ENCODE measurements at places on chromosomes 2 and 18.

DNA sequence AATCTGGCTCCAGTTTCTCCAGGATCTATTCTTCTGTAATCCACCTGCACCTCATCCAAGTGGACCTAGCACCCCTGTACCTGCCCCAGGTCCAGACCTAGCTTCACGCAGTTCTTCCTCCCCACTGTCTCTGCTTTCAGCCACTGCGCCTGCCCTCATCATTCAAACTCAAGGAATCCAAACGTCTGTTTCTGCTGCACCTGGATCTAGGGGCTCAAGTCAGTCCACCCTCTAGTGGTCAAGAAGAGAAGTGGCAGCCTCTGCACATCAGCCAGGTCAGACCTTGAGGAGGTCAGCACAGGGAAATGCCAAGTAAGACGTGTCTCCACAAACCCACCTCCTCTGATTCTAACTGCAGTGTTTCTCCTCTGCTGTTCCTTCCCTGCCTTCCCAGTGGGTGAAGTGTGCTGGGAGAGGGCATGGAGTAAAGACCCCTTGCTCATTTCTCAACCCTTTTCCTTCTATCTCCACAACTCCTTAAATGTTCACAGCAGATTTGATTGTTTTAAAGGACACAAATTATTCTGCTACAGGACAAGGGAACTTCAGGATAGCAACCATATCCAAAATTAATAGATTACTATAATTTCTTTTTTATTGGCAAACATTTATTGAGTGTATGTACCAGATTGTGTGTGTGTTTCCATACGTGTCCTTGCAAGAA lies 8.6 kb upstream of the RNF152 start:
- peak; percentile 46 for DNase-seq

DNA sequence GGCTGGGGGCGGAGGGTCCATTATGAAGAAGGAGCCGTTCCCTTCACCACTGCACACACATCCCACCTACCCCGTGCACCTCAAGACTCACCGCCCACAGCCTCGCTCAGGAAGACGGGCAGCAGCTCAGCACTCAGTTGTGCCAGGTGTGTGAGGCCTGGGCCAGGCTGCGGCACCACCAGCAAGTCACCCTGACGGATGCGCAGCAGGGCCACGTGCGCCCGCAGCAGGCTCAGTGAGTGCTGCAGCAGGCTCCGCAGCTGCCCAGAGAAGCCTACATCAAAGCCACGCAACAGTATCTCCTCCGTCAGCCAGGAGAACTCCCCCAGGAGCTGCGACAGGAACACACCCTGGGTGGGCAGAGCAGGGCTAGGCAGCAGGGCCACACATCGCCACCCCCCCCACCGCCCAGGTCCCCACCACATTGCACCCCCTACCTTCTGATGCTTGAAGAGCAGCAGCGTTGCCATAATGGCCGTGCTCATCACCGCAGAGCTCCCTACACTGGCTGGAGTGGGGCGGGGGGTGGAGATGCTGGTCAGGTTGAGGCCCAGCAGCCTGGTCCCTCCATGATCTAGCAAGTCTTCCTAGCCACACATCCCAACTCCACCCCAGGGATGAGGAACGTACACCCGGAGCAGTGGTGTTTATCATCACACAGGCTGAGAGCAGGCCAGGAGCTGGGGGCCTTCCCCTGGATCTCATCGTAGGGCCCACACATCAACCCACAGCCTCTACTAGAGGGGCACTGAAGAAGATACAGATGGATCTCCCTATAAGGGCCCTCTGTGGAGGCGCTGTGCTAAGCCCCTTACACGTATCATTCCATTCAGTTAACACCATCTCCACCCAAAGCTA lies 10.2 kb downstream of the GPAT2 start:
- DNase-seq = no peak

DNA sequence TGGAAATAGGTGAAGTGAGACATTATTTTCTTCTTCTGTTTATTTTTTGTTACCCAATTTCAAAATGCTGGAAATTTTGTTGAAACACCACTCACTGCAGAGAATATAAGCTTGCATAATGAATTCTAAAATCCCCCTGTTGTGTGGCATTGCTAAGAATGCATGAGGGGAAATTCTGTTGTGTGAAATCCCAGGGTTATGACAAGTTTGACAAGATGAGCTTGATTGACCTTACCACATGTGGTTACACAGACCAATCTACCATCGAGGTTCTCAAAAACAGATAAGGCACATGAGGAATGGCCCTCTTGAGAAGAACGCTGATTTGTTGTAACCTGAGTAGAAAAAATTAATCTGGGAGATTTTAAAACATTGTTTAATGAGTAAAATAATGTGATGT lies 261.6 kb upstream of the MMADHC start:
- no peak for DNase-seq

DNA sequence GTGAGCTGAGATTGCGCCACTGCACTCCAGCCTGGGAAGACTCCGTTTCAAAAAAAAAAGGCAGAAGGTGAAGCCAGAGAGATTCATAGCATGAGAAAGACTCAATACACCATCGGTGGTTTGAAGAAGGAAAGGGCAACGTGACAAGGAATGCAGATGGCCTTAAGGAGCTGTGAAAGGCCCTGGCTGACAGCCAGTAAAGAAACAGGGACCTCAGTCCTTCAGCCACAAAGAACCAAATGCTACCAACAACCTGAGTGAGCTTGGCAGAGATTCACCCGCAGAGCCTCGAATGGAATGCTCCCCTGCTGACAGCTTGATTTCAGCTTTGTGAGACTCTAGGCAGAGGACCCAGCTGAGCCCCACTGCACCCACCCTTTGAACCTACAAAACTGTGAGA lies 154.9 kb upstream of the NDUFV2 start:
- DNase-seq = no peak

GRCh38 chr2:239956818-239957261 lies 68.3 kb downstream of the NDUFA10 start:
- no peak for DNase-seq

- no peak for DNase-seq
Measured at GRCh38 chr2:197205585-197206215, 104.9 kb downstream of the ANKRD44 start.

DNA sequence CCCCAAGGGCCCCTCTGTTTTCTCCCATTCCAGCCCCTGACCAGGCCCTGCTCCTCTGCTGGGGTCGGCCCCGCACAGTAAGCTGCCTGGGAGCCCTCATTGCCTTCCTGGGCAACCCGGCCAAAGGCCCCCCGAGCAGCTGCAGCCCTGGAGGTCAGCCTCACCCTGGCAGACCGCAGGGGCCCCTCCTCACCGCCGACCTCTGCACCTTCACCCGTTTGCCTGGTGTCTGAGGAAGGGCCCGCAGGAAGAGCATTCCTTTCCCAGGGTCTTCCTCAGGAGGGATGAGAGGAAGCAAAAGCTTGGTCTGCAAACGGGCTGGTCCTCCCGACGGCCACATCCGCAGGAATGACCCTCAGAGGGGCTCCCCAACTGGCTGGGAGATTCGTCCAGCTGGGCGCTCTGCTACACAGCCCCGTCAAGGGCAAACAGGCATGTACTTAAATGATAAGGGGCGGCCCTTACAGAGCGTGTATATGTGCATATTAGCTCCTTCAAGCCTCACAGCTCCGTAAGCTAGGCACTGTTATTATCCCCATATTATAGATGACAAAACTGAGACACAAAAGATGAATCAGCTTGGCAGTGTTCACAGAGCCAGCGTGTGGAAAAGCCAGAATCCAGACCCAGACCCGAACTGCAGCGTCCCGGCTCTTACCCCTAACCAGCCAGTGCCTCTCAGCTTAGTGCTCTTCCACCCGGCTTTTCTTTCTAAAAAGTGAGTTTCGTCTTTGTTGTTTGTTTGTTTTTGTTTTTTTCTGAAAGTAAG lies 52.8 kb downstream of the SLC4A1AP start:
- no peak for DNase-seq

- DNase-seq = no peak
Measured at GRCh38 chr18:10900435-10900834, 248.9 kb downstream of the PIEZO2 start.

GRCh38 chr18:39911716-39912115 lies 2043.3 kb upstream of the PIK3C3 start:
- DNase-seq = no peak

DNA sequence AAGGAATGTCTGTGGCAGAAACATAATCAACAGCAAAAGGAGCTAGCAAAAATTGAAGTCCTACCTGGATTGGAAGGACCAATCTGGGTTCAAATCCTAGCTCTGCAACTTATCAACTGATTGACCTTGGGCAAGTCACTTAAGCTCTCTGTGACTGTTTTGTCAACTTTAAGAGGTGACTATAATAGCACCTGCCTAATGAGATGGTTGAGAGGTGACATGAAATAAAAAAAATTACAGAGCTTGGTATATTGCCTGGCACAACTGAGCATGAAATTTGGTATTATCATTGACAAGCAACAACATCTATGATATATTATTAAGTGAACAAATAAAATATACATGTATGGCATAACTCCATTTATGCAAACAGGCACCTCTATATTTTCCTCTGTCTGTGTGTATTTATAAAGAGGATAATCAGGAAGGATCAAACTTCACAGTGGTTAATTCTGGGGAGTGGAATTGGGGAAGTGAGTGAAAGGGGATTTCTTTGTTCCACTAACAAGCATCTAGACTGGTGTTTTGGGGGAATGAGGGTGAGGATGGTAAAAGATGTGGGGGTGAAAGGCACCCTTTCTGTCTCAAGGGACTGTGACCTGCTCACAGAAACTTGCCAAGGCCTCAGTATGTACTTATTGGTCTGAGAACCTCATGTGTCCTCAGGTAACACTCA lies 132.8 kb upstream of the SERTAD2 start:
- no peak for DNase-seq

DNA sequence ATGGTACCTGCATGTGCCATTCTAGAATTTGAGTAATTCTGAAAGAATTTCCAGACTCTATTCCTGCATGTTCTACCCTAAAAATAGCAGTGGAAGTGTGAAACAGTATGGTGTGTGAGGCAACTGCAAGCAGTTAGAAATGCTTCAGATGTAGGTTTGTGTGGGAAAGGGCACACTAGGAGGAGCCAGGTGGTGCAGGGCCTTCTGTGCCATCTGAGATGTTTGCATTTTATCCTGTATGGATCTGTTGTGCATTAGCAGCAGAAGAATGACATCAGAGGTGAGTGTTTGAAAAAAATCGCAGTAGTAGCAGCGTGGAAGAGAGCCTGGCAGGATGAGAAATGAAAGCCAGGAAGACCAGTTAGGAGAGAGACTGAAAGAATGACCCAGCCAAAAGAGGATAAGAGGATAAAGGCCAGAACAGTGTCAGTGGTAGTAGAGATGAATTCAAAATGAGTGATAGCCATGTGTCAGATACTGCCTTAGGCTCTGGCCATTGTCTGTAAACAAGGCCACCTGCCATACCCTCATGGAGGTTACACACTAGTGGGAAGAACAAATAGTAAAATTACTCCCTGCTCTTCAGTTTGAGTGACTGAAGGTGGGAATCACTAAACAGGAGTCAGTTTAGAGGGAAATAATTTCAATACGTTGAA lies 142.2 kb downstream of the PKP4 start:
- no peak for DNase-seq

GRCh38 chr2:148511883-148512282 lies 132.7 kb upstream of the EPC2 start:
- no peak for DNase-seq

- no peak for DNase-seq
Measured at GRCh38 chr2:58699411-58699810, 458.3 kb upstream of the FANCL start.

- no peak for DNase-seq
Measured at GRCh38 chr18:3892152-3892551, 442.2 kb downstream of the TGIF1 start.

GRCh38 chr2:65782996-65783650 lies 350.7 kb upstream of the SPRED2 start:
- no peak for DNase-seq

DNA sequence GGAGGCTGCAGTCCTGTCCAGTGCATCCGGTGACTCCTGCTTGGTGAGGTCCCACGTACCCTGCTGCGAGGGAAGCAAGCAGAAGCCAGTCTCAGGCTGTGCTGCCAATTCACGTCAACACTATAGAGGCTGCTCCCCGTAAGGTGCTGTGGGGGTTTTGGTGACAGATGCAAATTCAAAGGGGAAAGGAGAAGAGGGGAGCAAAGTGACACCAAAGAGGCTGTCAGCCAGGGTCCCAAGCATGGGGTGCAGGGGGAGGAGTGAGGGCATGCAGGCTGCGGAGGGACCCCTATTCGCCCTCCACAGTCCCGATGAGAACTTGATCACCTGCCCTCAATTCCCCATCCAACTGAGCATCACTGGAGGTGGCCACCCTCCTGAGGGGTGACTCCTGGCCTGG lies 179.4 kb upstream of the HS6ST1 start:
- no peak for DNase-seq

GRCh38 chr2:241252778-241253475 lies 62.5 kb downstream of the HDLBP start:
- no peak for DNase-seq

DNA sequence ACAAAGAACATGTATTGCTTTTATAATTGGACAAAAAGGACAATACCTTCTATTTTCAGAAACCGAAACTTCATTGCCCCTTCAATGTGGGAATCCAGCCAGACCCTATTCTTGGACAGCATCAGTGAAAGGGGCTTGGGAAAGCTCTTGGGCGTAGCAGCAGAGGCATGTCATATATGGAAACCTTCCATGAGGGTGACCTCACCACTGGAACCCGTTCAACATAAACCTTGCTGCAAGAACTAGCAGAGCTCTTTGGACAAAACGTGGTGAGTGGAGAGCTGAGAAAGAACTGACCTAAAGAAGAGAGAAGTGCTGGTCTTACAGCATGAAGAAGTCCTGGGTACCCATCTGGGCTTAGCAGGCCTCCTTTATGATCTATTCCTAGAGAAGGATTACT lies 22.7 kb upstream of the ACTG2 start:
- DNase-seq = no peak

DNA sequence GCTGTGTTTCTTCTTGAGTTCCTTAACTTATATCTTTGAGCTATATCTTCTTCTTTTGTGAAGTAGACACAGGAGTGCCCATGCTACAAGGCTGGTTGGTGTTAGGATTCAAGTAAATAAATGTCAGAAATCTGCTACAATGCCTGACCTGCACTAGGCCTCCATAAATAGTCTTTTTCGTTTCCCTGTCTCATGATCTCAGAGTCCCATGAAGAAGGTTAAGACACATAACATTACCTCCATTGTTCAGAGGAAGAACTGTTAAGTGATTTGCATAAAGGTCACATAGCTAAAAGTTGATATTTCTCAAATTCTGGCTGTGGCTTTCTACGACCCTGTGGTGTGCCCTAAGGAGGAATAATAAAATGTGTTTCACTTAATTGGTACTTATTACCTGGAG lies 228.4 kb downstream of the KCNS3 start:
- DNase-seq = no peak

DNA sequence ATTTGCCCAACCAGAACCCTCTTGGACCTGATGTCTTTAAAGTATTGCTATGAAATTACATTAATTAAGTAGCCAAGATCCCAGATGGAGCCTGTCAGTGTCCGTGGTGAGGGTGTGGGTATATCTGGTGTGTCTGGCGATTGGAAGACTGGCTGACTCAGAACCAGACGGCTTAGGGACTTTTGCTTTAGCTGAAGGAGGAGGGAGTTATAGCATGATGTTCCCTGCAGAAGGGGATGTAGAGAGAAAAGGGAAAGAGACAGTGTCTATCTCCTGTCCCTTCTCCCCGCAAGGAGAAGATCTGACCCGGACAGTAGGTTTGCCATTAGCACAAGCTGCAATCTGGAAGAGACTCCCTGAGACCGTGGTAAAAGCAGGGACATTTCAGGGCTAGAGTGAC lies 60.6 kb downstream of the POU3F3 start:
- no peak for DNase-seq

Data from liver (tissue), 10 donors.